Activated naive CD4-positive, alpha-beta T cell treated with anti-CD3 and anti-CD28 coated beads, Interleukin-2, amount 50 U/mL, for 16 hours (primary cell): ENCODE measurements at places on chromosomes 11 and 22.
A peak's percentile ranks its signal among the peaks of the same experiment; 100 is the strongest.

GRCh38 chr22:22591348-22592299 lies 32.6 kb upstream of the PRAME start:
- no peak for DNase-seq

DNA sequence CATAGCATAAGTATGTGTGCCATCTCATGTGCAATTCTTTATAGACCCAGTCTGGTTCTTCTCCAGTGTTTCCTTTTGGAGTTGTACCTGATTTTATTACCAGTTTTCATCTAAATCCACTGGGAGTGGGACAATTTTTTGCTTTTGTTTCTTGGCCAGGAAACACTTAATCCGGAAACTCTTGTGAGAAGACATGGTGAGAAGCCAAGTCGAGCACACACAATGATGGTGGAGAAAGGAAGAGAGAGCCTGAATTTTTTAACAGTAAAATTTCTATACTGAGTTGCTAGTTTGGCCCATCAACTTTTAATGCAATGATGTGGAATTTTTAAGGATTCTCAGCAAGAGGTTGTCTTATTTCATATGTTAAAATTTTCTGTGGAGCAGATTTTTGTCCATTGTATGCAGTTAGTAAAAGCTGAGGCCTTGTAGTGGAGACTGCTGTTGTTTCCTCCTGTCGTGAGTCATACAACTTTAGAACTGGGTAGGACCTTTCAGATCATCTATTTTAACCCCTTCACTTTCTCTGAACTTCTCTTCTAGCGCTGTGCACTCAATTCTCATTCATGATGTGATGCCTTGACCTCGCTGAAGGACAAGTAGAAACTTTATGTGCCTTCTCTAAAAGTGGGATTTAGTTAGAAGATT lies 17.1 kb downstream of the FAR1 start:
- DNase-seq, result no peak

DNA sequence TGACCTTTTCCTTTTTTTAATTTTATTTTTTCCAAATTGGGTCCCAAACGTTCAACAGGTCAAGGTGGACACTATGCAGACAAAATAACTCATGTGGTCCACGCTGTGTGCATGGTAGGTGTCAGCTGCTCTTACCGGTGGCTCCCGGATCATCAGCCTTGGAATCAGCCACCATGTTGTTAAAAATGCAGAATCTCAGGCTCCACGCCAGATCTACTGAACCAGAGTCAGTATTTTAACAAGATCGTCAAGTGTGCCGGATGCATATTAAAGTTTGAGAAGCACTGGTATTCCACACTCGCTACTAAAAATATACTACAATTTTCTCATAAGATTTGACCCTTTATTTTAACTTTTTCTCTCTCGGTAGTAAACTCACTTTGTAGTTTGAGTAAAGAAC lies 553 bp upstream of the LDLRAD3 start:
- no peak for DNase-seq

GRCh38 chr22:18081416-18081815 lies 3.6 kb downstream of the PEX26 start:
- DNase-seq, result no peak

DNA sequence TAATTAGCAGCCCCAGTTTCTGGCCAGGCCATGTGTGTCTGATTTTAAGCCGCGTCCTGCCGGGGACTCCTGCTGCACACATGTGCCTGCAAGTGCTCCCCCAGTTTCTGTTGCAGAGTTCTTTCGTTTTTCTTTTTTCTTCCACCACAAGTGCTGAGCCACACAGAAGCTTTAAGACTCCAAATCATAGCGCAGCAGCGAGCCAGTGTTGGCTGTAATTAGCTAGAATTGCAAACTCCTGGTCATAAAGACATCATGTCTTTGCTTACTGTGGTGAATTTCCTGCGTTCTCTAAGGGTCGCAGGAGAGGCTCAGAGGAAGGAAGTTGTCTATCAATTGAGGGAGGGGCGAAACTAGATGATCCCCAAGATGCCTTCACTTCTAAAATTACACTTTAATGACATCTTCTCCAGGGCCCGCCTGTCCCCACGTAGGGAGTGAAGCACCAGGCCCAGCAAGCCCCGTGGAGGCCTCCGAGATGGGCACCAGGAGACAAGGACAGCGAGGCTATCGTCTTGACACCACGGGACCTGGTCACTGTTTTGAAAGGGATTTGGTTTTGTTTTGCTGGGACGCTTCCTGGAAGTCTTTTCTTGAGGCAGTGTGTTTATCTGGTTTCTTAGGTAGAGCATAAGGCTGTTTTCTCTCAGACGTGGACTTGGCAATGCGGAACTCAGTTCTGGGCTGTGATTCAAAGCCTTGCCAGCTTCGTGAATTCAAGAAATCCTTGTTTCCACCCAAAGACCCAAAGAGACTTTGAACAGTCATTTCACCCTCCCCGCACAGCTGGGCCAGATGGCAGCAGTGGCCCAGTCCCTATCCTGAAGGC lies 71.8 kb downstream of the UBASH3B start:
- peak; percentile 40 for DNase-seq

- no peak for DNase-seq
These were observed 537.0 kb downstream of the BRD1 start for GRCh38 chr22:49290711-49291110.

- no peak for DNase-seq
These were observed 3.3 kb upstream of the PICALM start for GRCh38 chr11:86072211-86072610.

DNA sequence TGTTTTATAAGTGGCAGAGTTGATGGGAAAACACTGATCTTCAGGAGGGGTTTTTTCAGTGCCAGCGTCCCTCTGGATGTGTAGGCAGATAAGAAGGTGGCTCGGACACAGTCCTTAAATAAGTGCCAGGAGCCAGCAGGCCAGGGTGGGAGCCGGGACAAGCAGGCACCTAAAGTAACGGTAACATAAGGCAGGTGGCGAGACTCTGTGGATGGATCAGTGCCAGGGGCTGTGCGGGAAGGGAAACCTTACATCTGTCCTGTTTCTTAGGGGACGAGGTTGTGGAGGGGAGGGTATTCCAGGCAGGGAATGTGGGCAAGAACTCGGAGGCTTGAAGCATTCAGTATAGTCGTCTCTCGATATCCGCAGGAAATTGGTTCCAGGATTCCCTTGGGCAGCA lies 15.9 kb downstream of the BCR start:
- no peak for DNase-seq

- DNase-seq, result no peak
These were observed 97.2 kb downstream of the GRIK4 start for GRCh38 chr11:120608760-120609211.

DNA sequence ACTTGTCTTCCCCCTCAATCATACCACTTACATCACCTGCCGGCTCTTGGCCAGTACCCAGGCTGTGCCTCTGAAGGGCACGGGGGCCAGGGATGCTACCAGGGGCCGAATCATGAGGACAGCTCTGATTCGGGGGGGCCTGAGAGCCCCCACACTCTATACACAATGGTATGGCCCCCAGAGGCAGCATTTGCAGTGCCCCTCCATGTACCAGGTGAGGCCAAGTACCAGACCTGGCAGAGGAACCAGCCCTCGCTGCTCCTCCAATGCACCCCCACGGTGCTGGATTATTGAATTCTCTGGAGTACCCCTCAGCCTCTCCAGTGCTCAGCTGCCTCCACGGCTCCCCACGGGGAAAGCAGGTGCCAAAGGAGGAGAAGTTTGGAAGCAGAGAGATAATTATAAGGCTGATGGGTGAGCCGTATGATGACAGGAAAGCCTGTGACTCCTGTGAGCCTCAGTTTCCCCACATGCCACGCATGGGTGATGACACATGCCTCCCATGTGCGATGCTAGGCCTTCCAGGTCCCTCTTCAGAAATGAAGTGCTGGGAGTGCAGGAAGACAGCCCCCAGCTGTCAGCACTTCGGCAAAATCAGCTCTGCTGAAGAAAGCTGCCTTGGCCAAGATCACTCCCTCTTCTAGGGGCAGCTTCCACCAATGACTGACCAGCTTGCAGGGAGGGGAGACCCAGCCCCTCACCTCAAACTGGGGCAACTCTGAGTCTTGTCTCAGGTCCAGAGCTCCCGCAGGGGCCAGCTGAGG lies 69.9 kb downstream of the THAP12 start:
- DNase-seq, result no peak

DNA sequence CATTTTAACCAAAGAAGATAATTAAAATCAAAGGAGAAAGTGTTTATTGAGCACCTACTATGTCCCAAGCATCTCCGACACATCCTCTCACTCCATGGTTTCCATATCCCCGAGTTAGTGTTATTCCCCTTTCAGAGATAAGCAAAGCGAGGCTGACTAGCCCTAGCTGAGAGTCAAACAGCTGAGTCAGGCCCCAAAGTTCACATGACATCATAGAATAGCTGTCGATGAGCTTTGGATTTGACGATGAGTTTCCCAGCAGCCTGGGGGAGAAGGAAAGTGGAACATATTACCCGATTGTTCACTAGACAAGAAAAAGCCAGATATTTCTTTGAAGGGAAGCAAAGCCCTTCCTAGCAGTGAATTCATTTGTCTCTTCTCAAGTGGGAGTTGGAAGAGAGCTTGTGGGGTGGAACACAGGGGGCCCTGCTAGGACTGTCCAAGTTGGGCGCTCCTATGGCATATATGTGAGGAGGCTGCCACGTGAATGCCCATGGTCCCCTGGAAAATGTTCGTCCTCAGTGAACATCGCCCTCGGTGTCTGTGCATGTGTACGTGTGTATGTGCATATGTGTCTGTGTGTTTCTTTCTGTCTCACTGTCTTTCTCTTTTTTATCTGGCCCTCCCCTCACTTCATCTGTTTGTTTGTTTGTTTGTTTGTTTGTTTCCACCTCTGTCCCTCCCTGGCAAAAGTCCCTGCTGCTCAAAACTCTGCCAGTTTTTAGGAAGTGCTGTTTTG lies 493 bp upstream of the CYTH4 start:
- DNase-seq, result no peak

DNA sequence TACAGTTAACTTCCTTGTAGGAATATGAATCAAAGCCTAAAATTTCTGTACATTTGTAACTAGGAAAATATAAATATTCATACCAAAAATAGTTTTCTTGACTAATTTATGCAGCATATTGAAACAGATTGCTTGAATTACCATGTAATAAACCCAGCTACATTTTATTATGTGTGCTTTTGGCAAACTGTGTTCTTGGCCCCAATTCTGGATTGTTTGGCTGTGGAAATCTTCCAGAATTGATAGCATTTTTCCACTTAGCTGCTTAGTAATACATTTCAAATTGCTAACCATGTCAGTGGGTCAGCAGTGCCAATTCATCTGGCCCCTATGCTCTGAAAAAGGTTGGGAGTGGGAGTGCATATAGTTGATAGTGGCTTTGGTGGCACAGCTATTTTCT lies 32.3 kb downstream of the PDHX start:
- no peak for DNase-seq

GRCh38 chr11:76707293-76707825 lies 36.8 kb upstream of the LRRC32 start:
- no peak for DNase-seq

- no peak for DNase-seq
These were observed 118.9 kb downstream of the MRTFA start for GRCh38 chr22:40517631-40518030.

- no peak for DNase-seq
These were observed 278.5 kb upstream of the CCDC179 start for GRCh38 chr11:23138761-23139160.

DNA sequence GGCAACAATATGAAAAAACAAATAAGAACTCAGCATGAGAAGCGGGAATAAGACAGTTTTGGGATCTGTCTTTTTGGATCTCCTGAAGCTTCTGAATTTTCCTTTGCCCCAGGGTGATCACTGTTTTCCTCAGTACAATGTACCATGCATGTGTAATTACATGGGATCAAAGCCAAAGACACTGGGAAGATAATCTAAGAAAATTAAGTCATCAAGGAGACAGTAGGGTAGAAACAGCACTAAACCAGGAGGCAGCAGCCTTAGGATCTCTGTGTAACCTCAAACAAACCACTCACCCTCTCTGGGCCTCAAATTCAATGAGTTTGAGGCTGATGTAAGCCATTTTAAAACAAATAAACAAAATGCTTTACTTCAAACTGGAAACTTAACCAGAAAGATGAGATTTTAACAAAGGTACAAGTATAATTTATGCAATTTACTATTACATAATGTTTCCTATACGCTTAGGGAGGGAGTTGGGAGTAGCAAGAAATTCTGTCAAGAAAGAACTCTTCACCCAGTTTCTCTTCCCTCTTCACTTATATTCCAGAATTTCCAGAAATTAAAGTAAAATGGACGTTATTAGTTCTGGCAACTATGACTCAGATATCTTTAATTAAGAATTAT lies 77.0 kb downstream of the RAB30 start:
- no peak for DNase-seq

DNA sequence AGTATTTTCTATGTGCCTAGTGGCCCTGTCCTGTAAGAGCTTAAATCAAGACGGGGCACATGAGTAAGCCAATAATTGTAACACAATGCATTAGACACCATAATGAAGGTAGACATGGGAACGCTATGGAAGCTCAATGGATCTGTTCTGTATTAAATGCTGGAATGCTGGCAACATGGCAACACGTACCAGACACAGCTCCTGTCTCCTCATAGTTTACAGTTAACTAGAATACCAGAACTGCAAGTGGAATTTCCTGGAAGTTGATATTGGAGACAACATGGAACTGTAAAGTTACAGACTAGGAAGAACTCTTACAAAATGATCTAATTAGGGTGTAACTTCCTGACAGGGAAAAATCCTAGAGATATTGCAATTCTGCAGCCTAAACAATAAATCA lies 12.4 kb downstream of the P4HA3 start:
- DNase-seq, result no peak

DNA sequence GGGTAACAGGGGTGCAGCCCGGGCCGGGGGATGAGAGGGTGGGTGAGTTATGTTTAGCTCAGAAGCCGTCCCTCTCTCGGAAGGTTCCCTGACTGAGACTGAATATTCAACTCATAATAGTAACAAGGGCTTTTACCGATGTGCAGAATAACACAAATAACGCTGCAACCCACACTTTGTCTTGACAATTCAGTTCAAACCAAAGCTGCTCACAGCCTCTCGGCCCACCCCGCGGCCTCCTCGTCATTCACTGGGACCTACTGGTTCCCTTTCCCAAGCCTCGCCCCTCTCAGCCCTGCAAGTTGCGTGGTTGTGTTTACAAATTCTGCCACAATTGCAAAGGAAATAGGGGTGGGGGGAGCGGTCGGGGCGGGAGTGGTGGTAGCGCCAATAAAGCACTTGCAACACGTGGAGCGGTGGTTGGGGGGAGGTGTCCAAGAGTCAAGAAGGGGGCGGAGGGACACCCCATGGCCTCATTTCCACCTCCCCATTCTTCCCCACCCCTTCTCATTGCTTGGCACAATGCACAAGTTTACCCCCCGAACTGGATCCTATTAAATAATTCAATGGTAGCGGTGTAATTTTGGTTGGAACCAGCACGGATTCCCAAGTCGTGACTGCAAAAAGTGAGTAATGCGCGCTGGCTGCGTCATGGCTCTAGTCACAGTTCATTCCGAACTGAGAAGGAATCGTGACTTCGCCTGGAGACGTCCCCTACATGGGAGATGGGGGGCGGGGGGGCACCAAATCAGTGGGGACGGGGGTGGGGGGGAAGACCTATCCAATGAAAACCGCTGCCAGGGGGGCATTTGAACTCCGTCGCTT lies 102.0 kb upstream of the HSD17B12 start:
- no peak for DNase-seq
